ENCODE measurements at places on chromosomes 7 and 10.

DNA sequence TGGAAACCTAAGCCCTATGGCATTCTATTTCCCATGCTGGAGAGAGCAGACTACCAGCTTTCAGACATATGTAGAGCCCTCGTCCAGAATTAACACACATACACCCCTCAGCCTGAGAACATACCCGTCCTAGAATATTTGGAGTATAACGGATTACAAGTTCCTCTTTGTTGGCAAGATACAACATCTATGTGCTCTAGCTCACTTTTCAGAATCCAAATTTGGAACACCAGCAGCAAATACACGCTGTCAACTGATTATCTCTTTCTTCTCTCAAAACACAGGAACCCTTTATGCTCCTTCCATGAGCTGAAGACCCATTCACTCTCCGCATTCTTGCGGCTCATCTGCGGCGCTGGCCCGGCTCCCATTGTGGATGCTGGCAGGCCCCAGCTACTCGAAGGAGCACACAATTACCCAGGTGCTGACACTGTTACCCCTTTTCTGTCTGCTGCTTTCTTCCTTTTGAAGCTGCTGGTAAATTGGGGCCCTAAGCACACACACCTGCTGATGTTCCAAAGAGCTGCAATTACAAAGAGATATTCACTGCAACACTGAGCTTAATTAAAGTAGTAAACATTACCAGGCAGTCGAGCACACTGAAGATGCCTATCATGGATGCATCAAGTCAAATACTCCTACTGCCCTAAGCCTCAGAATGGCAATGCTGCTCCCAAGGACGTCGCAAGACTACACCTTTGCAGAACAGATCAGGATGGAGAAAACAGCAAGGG, 70.0 kb downstream of the VOPP1 start:
- DNase-seq, result no peak

DNA sequence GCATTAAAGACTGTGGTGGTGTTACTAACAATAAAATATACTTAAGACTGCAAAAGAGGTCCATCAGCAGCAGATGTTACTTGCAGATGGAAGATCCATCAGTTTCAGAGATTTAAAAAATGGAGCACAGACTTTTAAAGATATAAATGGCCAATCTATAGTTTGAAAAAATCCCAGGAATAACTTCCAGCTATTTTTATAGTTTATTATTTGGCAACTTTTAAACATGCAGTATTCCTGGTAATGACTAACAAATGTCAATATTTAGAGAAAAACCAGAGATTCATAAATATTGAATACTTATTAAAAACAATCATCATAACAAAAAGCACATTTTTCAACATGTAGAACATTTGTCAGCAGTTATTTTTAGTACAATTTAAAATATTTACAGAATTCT, 30.7 kb downstream of the RTKN2 start:
- DNase-seq, result no peak

DNA sequence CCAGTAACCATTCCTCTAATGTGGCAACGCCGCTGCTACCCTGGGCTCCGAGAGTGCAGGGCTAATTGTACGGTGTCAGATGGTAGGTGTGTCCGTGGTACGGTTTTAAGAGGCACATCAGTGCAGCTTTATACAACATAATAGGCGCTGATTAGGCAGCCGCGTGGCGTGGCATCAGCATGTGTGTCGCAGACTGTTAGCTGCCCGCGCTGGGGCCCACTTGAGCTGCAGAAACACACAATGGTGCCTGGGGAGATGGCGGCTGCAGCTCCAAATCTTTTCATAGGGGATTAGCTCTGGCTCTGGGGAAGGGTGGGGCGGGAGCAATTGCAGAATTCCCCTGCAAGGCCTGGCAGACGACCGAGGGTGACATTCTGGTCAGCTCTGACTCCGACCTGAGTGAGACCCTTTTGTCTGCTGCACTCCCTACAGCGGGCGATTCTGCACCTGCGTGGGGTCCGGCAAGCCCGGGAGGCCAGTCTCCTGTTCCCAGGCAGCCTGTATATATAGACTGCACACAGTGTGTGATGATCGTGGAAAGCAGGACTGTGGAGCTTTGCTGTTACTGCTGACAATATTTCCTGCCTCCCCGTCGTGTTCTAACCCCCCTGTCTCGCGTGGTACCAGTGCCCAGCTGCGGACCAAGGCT, 722.7 kb upstream of the CELF2 start:
- DNase-seq, result no peak

DNA sequence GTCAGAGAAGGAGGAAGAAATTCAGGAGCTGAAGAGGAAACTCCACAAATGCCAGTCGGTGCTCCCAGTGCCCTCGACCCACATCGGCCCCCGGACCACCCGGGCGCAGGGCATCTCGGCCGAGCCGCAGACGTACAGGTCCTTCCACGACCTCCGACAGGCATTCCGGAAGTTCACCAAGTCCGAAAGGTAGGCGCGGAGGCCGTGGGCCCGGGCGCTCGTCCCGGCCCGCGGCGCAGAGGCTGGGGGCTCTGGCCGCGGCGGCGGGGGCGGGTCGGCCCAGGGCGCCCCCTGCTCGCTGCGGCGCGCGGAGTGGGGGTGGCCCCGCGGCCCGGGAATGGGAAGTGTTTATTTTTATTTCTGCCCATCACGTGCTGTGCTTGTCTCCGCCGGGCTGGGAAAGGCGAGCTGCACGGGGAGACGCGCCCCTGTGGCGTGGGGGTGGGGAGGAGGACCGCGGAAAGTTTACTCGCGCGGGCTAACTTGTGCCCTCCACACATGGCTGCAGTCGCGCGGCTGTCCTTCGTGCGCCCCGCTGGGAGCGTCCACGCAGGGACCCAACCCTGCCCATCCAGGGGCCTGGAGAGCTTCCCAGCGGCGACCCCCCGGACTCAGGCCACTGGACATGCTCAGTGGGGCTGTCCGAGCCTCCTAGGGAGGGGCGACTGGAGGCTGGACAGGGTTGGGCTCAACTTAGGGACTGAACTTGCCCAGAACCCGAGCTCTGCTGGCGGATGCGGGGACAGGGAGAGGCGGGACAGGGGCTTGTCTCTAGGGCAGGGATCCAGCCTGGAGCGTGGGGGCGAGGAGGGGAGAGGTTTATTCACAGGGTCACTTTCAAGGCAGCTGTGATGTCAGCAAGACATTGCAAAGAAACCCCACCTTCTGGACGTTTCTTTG, 82.6 kb upstream of the PRKG1 start:
- DNase-seq, result no peak

DNA sequence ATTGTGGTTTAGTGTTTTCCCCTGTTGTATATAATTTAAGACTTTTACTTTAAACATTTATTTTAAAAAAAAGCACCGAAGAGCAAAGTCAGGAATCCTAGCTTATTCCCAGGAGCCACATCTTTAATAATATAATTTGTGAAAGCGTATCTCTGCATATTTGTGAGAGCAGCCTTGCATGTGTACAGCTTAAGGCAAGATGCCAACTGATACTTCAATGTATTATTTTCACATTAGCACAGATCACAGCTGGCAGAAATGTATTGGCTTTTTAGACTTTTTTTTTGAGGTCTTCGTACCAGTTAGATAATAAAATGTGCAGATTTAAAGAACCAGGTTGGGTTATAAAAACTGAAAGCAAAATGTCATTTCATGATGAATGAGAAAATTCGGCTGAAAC, 845.7 kb upstream of the POT1 start:
- DNase-seq, result no peak

GRCh38 chr10:100371482-100372027, 24.5 kb downstream of the SCD start:
- no peak for DNase-seq

DNA sequence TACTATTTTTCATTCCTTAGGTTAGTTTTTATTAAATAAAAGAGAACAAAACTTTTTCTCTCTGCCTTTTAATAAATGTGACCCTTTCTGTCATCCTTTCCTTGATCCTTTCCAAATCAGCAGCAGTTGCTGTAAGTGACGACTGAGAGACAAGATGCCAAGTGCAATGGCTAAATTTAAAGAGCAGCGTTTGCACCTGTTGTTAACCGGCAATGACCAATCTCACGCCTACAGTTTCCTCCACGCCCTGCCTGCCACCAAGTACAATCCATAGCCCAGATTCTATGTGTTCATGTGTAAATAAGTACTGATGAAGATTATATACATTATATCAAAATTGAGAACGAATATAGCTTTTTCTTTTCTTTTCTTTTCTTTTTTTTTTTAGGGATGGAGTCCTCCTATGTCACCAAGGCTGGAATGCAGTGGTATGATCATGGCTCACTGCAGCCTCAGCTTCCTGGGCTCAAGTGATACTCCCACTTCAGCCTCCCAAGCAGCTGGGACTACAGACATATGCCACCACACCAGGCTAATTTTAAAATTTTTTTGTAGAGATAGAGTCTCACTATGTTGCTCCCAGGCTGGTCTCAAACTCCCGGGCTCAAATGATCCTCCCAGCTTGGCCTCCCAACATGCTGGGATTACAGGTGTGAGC, 6.5 kb upstream of the MCU start:
- DNase-seq, result no peak

GRCh38 chr7:47580175-47580706, 1.7 kb downstream of the TNS3 start:
- DNase-seq, result no peak

DNA sequence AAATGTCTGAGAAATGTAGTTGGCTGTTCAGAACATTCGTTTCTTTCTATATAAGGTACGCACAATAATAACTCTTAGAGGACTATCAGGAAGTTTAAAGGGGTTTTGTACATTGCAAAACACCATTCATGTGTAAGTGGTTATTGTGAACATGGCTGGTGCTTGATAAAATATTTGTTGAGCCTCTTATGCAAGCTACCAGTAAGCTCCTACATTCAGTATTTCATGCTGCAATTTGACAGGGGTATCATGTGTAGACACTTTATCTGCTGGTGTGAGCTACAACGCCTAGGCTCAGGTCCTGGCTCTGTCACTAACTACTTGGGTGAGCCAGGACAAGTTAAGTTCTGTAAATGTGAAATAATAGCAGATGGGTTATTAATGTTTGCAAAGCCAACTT, 75.5 kb downstream of the MAP3K8 start:
- no peak for DNase-seq

- no peak for DNase-seq
Observed at GRCh38 chr10:11178606-11179515, 161.2 kb downstream of the CELF2 start.

DNA sequence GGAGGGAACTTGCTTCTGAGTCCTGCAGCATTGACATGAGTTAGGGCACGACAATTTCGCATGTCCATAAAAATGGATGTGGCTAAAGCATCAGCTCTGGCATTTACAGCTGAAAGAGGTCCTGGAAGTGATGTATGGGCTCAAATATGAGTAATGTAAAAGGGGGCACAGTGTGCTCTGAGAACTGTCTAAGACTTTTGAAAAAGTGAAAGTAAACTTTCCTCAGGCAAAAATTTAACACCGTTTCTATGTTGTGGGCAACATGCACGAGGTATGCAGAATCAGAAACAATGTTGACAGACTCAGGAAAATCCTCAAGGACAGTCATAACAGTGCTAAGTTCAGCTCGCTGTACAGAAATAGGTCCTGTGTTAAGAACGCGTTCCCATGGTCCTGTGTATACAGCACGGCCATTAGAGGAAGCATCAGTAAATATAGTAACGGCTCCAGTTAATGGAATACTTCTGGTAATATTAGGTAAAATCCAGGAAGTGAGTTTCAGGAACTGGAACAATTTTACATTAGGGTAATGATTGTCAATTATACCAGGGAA, 37.9 kb upstream of the AKR1C2 start:
- DNase-seq, result no peak

- no peak for DNase-seq
Observed at GRCh38 chr10:52762088-52762487, 10.5 kb downstream of the MBL2 start.

DNA sequence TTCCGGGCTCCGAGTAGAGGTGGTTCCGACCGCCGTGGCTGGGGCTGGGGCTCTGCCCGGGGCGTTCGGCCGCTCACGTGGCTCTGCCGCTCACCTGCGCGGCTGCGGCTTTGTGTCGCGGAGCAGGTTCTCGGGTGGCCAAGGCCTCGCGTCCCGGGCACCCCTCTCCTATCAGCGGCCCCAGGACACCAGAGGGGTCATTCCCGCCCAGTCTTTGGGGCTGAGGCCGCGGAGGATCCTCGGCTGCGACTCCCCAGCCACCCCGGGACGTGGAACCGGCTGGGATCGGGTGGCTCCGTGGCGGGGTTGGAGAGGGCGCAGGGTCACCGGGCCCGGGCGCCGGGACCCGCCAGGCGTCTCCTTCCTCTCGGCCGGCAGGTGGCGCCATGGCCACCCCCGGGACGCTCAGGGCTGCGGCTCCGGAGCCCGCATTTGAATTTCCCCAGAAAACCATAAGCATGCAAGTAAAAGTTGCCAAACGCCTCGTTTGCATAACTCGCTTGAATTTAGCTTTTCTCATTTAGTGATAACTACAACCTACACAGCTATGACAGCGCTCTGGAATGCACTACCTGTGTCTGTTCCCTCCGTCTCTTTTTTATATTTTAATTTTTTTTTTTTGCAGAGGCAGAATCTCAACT, 1.2 kb downstream of the COL26A1 start:
- no peak for DNase-seq

DNA sequence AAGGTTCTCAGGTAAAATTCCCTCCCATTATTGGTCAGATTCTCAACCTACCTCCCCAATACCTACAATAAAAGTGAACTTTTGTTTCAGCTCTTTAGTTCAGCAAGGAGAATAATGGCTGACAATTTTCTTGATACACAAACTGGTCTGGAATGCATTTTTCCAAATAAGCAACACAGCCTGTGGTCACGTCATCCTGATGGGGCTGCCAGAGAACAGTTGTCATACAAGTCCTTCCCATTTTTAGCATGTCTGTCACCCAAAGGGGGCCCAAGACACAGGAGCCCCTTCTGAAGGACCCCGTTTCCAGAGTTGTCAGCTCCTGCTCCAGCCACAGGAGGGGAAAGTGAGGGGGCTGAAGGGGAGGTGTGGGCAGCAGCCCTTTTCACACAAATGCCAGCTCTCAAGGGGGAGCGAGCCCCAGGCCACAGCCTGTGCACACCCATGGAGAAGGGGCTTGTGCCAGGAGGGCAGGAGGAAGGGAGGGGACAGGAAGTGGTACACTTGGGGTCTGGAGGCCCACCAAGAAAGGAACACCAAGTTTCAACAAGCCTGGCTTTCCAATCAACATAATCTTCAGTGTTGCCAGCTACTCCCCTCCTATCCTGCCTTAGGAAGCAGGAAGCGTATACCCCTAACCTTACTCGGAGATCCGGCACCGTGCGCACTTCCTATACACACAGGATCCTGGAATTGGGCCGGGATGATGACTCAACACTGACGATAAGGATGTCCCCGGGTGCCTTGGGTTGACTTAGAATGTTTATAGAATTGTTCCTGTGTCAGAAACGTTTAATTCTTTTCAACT, 43.4 kb upstream of the PDLIM1 start:
- DNase-seq, result peak; percentile 93

- no peak for DNase-seq
Observed at GRCh38 chr7:1586126-1586826, 16.4 kb upstream of the PSMG3 start.

- no peak for DNase-seq
Observed at GRCh38 chr7:46153951-46154787, 233.1 kb upstream of the IGFBP3 start.

- no peak for DNase-seq
Observed at GRCh38 chr7:79036356-79036755, 417.1 kb downstream of the MAGI2 start.

GRCh38 chr10:51507476-51507875, 191.9 kb downstream of the CSTF2T start:
- no peak for DNase-seq

Measured in pulmonary artery endothelial cell (primary cell).